ENCODE measurements at places on chromosomes 6 and 20. TPM values are rescaled to one million over a fixed set of nuclear protein-coding genes. Genes with fewer than 3 reads are reported as not detected.

The BNIP5 gene
- total RNA-seq = not detected

The CST7 gene
- total RNA-seq = 202 TPM

The TFAP2D gene
- total RNA-seq = not detected

The HLA-DQA2 gene
- total RNA-seq = 11.6 TPM

DNA sequence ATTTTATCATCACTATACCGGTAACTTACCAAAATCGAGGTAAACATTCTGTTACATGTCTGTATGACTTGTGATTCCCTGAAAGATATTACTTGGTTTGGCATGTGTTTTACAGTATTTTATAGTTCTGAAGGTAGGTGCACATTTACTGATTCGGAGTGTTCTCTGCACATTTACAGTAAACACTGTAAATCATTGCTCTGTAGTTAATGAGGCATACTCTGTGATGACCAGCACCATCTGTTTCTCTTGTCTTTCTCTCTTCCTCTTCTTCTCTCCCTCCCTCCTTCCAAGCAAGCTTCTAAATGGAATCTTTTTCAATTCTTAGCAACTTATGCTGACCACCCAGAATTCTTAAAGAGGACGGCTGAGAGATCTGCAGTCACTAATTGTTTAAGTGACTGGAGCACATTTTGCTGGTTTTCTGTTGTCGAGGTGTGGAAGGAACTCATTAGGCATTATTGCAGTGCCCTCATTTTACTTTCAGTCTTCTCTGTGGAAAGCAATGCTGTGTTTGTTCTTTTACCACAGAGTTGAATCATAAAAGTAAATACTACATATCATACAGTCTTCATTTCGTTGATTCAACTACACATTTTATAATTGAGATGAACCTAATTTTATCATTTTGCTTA is 126.5 kb downstream of the UTRN start:
- DNase-seq = no peak
- no peaks in the 10 kb centered on the region for H3K27me3 ChIP-seq
- peak overlapping the region; percentile 65 for H3K27ac ChIP-seq
- H3K4me1 ChIP-seq = peaks cover 26% of the 10 kb centered on the region
- H3K4me3 ChIP-seq = peak overlapping the region; percentile 9

- H3K27me3 ChIP-seq = no peaks in the 10 kb centered on the region
- peak overlapping the region; percentile 22 for H3K4me3 ChIP-seq
- peaks cover 60% of the 10 kb centered on the region for H3K4me1 ChIP-seq
- peaks cover 12% of the 10 kb centered on the region for H3K36me3 ChIP-seq
- H3K27ac ChIP-seq = peak overlapping the region; percentile 75
These were observed 5.3 kb downstream of the NAA20 start for GRCh38 chr20:20022498-20022897.

- no peak for DNase-seq
- H3K4me1 ChIP-seq = peaks cover 26% of the 10 kb centered on the region
- no peak overlapping the region for H3K4me3 ChIP-seq
- H3K36me3 ChIP-seq = peaks cover 1% of the 10 kb centered on the region
These were observed 15.6 kb upstream of the PRDM13 start for GRCh38 chr6:99590728-99591672.

All from activated CD8-positive, alpha-beta memory T cell treated with anti-CD3 and anti-CD28 coated beads, Interleukin-2, amount 10 ng/mL, durations not matched to agents 7 days and 5 days (primary cell).